ENCODE measurements at places on chromosomes 13 and 19.

DNA sequence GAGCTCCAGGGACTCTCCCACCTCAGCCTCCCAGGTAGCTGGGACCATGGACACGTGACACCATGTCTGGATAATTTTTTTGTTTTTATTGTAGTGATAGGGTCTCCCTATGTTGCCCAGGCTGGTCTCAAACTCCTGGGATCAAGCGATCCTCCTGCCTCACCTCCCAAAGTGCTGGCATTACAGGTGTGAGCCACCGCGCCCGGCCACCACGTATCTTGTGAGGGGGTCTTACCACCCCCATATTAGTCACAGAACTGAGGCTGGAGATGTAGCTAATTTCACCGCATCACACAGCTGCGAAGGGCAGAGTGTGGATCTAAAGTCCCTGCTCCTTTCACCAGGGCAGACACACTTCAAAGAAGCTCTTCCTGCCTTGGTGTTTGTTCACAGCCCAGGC, 211.8 kb upstream of the SOX1 start:
- DNase-seq, result no peak

DNA sequence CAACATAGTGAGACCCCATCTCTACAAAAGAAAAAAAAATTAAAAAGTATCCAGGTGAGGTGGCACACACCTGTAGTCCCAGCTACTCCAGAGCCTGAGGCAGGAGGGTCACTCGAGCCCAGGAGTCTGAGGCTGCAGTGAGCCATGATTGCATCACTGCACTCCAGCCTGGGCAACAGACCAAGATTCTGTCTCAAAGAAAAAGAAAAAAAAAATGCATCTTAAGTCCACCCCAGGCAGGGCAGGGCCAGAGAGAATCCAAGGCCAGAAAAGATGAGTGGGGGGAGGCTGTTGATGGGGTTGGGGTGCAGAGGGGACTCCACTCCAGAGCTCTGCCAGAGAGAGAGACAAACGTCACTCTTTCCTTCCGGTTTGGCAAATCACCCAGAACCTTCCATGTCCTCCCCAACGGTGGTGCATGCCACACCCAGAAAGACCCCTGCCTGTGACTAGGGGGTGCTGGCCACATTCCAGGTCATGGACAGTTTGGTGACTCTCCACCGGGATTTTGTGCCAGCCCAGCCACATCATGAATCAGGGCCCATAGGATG, 431 bp downstream of the FUT3 start:
- DNase-seq, result peak; percentile 36

DNA sequence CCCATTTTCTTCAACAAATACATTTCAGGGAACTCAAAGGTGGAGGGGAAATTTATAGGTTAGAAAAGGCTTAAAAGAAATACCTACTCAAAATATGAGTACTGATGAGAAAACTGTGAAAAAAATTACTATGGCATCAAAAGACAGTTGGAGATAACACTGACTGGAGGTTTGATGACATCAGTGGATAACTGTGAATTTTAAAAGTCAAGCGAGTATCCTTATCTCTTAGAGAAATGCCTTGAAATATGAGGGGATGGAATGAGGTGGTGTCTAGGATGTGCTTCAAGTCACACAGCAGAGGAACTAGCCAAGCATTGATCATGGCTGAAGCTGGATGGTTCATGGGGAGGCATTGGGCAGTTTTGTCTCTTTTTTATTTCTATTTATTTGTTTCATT, 27.2 kb upstream of the SLC15A1 start:
- no peak for DNase-seq

GRCh38 chr13:28384789-28385188, 110.1 kb downstream of the FLT1 start:
- DNase-seq, result no peak

GRCh38 chr19:51430221-51430620, 12.8 kb upstream of the SIGLEC10 start:
- DNase-seq, result no peak

- DNase-seq, result no peak
Measured at GRCh38 chr13:33512880-33513554, 227.5 kb upstream of the STARD13 start.

DNA sequence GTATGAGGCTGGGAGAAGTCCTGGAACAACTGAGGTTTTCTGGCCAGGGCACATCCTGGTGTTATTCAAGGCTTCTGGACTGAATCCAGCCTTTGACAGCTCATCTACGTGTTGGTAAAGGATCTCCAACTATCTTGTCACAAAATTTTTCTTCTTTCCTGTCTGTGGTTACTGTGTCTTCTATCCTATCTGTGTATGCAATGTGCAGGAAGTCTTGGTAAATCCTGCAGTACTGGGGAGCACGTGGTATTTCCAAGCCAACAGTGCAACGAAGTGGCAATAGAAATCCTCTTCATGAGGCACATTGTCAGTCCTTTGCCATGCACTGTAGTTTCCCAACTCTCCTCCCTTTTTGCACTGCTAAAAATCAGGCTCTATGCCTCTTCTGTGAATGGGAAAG, 86.7 kb downstream of the ZNF100 start:
- no peak for DNase-seq

DNA sequence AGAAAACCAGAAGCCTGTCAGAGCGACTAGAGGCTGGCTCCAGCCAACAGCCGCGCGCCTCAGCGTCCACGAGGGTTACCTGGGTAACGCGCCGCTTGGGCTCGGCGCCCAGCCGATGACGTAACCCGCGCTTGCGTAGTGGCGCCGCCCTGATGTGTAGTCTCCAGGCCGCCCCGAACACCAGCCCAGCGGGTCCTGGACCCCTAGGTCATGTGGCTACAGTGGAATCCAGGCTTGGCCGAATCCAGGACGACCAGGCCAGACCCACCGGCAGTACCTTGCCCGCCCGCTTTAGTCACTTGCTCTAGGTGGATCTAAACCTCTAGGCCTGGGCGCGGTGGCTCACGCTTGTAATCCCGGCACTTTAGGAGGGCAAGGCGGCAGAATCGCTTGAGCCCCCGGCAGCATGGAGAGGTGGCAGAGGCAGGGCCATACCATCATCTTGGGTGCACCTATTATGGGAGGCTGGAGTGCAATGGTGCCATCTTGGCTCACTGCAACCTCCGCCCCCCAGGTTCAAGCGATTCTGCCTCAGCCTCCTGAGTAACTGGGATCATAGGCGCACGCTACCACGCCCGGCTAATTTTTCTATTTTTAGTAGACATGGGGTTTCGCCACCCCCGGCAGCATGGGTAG, 7.2 kb upstream of the ZNF606 start:
- DNase-seq, result no peak

GRCh38 chr13:27044837-27045570, 126.6 kb downstream of the USP12 start:
- no peak for DNase-seq

DNA sequence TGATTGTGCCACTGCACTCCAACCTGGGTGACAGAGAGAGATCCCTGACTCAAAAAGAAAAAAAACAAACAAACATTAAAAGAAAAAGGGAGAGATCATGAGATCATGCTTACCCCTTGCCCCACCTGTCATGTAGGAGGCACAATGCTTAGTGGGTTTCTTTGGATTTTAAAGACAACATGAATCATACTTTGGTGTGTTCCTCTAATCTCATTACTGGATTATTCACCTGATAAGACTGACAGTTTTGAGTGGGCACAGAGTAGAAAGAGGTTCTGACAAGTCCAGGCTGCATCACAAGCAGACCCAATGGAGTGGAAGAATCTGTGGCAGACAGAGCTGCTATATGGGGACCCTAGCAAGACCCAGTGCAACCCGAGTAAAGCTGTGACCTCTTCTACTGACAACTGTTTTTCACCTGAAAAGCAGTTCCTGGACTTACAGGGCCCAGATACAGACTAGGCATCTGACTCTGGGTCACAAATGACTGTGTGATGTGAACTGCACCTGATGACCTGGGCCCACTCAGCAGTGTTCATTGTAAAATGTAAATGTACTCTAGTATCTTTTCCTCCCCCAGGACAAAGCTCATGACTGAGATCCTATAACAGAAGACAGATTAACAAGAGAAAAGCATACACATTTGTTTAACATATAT, 28.9 kb upstream of the USP12 start:
- DNase-seq, result no peak

DNA sequence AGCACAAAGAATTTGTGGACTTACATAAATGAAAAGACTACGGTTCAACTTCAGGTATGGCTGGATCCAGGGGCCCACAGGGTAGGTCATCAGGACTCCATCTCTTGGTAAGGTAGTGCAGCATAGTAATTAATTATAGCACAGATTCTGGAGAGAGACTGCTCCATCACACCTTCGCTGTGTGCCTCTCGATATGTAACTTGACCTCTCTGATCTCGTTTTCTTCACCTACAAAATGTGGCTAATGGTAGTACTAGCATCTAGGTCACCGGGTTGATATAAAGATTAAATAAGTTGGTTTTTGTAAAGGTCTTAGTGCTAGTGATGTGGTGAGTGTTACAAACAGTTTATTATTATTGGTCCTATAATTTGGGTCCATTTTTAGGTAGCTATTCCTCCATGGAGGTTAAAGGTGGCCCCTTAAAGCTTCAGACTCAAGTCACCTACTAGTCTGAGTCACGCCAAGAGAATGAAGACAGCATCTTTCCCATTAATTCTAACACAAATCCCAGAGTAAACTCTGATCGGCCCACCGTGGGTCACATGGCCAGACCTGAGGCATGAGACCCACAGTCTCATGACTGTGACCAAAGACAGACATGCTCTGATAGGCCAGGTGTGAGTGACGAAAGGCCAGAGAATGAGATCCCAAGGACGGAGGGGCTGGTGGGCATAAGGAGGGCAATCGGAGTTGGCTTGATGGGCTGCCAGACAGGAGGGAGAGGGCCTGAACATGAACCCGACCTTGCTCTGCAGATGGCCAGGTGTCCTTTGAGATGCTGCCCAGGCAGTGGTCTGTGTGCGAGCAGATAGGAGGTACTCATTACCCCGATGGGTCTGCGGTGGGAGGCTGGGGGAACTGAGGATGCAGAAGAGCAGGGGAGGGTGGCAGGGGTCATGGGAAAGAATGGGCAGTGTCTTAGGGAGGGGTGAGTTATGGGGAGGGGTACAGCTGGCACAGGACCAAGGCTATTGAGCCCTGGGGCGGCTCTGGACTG, 18.3 kb upstream of the PSMD8 start:
- DNase-seq, result no peak

DNA sequence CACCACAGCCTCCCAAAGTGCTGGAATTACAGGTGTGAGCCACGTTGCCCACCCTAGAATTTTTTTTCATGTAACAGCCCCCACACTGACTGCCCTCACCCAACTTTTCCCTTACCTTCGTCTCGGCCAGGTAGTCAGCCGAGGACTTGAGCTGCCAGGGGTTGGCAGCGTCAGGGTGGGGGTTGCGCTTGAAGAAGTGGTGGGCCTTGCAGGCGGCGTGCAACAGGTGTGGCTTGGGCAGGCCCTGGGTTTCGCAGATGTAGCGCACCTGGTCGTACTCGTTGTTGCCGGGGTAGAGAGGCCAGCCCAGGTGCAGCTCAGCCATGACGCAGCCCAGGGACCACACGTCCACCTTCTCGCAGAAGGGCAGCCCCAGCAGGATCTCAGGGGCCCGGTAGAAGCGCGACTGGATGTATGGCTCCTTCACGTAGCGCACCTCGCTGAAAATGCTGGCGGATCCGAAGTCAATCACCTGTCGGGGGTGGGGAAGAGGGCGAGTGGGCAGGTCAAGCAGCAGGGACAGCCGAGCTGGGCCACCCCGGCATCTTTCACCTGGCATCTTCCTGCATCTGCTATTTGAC, 6.2 kb downstream of the HIPK4 start:
- no peak for DNase-seq

GRCh38 chr19:34180273-34180672, 8.0 kb downstream of the LSM14A start:
- DNase-seq, result no peak

DNA sequence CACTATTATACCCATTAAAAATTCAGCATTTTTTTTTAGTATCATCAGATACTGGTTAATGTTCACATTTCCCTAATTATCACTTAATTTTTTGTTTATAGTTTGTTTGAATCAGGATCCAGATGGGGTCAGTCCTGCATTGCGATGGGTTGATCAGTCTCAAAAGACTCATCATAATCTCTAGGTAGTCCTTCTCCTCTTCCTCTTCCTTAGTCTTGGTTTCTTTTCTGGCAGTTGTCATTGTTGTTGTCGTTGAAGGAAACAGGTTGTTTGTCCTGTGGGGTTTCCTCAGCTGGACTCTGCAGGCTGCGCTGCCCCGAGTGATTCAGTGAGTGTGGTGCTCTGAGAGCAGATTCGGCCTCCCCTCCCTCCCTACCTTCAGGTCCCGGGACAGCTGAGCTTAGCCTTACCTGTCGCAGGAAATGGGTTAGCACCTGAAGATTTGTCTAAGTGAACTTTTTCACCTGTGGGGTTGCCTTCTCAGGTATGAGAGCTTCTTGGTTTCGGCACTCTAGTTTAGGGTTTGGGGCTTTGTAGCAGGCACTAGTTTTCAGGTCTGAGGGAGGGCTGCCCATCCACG, 34.1 kb downstream of the NFIX start:
- DNase-seq, result no peak

- DNase-seq, result peak; percentile 83
Measured at GRCh38 chr19:57947419-57948134, at the start of gene ZNF256. Gene ZNF256 (minus strand): TSS chr19:57947706. CDS start chr19:57947474, 232 bp downstream.

- DNase-seq, result no peak
Measured at GRCh38 chr19:23804676-23805075, 46.0 kb upstream of the ZNF681 start.

DNA sequence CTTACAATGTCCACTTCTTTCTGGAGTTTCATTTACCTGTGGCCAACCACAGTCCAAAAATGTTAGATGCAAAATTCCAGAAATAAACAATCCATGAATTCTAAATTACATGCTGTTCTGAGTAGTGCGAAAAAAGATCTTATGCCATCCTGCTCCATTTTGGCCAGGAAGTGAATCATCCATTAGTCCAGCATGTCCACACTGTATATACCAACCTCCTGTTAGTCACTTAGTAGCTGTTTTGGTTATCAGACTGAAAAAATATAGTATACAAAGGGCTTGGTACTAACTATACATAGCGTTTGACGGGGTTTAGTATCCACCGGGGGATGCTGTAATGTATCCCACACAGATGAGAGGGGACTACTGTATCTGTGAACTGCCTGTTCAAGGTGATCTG, 618.0 kb upstream of the ARGLU1 start:
- peak; percentile 85 for DNase-seq

DNA sequence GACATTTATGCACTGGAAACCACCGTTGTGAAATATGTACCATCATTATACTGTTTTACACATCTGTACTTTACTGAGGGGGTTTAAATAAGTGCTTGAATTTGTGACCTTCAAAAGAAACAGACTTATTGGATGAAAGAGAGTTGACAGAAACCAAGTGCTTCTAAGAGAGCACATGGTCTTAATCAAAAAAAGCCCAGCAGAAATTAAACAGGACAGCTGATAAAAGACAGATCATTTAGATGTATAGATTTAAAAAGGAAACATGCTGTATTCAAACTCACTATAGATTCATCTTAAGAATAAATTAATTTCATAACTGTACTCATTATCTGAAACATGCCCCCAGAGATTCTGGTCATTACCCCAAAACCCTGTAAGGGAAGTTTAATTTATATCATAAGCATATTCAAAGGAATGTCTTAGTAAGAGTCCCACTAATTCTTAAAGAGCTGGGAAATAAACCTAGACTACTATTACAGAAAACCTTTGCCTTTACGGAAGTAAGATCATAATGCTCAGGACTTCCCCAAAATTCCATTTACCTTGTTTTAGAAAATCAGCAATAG, 421.8 kb downstream of the DCT start:
- DNase-seq, result no peak

All from HCEC 1CT (cell line).